Naive B cell (primary cell): ENCODE measurements at places on chromosomes 2 and 18.

GRCh38 chr2:124489686-124490085 lies 464.6 kb downstream of the CNTNAP5 start:
- no peak for DNase-seq

- peak; percentile 58 for DNase-seq
Observed at GRCh38 chr2:54103454-54104314, 11.7 kb upstream of the ACYP2 start.

- DNase-seq, result no peak
Observed at GRCh38 chr2:217954469-217954868, 48.3 kb downstream of the TNS1 start.

DNA sequence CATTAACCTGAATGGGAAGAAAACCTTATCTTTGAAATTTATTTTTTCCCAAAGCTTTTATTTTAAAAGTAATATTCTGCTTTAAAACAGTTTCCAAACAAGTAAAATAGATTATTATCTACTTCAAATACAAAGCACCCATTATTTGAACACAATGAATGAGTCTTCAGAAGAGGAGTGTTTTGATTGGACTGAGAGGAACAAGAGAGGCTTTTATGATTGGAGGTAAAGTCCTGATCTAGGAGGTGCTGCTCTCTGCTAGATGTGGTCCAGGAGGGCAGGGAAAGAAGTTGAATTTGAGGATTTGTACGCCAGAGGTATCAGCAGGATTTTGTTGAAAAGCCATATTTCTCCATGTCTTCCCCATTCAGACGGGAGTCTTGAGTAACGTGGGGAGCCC lies 900.7 kb downstream of the SOCS6 start:
- DNase-seq, result no peak

GRCh38 chr2:46193855-46194254 lies 103.4 kb upstream of the EPAS1 start:
- no peak for DNase-seq

DNA sequence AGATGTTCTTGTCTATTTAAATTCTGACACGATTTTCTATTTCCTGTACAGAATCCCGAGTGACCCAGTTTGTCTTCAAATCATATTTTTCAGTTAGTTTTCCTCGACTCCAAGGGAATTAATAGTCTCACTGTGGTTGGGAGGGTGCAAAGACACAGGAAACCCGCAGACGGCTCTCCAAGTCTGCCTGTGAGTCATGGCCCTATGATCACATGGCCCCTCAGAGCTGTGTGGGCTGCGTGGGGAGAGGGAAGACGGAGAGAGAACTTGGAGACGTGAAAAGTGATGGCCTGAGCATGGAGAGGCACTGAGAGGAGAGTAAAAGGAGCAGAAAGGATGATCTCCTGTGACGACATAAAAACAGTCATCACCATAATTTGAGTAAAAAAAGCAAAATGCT lies 989.9 kb downstream of the DCDC2C start:
- DNase-seq, result no peak

DNA sequence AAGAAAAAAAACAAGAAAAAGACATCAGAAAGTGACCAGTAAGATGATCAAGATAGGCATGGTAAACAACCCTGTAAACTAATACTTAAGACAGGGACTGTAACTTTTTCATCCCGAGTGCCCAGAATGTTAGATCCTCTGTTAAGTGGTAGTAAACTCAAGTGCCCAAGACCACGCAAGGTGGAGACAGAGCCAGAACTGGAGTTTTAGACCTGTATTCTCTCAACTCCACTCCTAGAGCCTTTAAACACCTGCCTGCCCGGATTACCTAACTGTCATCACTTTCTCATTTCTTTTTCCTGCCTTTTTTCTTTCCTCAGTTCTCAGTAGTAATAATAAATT lies 75.2 kb upstream of the CDCA7 start:
- DNase-seq, result no peak

DNA sequence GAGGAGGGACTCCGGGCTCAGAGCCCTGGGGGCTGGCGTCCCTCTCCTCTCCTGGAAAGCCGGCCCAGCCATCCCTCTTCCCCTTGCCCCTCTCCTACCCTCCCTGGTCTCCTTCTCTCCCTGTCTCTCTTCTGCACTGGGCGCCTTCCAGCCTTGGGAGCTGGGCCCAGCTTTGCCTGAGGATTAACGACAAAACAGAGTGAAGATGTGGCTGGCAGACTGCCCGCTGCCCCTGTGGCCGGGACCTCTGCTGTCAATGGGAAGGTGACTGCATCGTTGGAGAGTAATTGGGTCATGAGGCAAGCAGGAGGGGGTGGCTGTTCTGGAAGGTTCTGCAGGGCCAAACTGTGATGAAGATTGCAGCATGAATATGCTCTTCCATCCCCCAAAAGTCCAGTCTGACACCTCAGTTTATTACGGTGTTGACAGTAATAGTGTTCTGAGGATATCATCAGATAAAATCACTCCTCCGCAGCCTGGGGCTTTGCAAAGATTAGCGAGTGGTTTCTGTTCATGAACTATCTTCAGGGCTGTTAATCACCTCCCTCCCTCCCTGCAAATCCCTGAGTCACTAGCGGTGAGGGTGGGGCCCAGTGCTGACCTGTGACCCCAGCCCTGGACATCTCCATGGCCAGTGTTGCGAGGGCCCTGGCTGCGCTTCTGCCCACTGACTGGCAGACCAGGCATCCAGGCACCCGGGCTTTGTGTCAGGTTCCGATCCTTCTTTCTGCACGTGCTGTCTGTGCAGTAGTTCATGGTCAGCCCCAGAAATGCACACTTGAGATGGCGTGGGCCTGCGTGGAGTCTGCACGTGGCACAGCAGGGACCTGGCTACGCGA lies 23.0 kb downstream of the RTP5 start:
- DNase-seq, result no peak

DNA sequence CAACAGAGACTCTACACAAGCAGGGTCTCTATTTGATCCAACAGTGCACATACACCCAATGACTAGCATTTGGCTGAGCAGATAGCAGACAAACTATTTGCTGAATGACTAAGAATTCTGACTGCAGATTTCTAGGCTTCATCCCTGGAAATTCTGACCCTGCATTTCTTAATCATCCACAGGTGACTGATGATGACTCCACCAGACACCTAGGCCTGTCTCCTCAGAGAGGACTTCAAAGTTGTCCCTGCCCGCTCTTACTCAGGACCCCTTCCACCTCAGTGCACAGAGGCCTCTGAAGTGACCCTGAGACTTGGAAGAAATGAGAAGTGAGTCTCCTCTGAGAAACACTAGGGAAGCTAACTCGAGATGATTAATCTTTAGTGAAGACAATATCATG lies 51.3 kb downstream of the SEPTIN10 start:
- no peak for DNase-seq

DNA sequence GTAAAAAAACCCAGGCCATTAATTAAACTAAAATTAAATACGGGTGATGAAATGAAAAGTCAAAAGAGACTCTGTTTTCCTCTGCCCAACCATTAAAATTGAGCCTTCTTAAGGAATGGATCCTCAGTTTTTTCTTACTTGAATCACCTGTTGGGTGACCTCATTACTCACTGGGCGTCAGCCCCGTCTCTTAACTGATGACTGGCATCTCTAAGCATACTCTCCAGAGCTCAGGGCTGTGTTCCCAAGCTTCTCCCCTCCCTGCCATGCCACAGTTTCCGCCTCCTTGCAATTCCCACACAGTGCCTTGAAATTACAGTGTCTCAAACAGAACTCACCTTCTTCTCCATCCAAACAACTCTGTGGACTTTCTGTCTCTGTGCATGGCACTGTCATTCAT lies 421.1 kb upstream of the CELF4 start:
- DNase-seq, result no peak

DNA sequence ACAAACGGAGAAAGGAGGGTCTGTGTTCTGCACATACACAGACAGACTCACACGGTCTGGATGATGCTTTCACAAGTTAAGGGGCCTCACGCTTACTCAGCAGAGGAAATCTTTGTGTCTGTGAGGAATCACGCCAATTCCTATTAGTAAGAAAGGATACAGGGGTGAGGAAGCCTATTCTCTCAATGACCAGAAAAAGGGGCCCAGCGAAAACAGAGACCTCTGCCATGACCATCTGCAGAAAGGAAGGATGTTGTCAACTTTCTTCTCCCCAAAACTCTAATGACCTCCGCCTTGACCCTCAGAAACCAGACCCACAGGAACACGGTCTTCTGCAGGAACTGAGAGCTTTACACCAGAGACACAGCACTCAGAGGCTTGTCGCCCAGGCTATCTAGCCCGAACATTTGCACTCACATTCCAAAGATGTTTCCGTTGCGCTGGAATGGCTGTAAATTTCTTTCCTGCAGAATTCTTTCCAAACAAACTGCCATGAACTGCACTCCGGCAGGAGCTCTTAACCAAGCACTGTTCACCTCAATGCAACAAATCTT lies 186.3 kb downstream of the TCF4 start:
- no peak for DNase-seq

DNA sequence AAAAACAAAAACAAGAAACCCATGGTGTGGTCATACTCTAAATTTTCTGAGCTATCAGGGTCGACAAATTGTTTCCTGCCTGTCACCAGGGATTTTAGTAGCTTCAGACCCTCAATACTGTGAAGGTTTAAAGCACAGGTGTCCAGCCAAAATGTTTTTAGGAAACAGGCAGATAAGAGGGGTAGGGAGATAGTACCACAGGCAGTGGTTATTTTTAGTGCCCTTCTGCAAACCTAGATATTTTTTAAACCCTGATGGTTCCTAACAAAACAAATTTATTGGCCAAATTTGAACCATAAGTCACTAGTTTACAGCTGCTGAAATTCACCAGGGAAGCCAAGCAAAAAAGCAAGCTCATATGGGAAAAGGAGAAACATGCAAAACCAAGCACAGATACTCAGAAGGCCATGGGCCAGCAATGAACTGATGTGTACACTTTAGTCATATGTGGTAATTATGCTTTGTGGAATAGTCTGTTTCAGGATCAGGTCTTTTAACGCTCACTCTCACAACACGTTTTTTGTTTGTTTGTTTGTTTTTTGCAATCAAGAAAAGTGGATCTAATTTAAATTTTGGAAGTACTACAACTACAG lies 156.8 kb upstream of the STK17B start:
- DNase-seq, result no peak

- no peak for DNase-seq
Observed at GRCh38 chr2:233430651-233431050, 76.4 kb downstream of the DGKD start.

GRCh38 chr2:135688978-135689377 lies 52.7 kb upstream of the UBXN4 start:
- no peak for DNase-seq

DNA sequence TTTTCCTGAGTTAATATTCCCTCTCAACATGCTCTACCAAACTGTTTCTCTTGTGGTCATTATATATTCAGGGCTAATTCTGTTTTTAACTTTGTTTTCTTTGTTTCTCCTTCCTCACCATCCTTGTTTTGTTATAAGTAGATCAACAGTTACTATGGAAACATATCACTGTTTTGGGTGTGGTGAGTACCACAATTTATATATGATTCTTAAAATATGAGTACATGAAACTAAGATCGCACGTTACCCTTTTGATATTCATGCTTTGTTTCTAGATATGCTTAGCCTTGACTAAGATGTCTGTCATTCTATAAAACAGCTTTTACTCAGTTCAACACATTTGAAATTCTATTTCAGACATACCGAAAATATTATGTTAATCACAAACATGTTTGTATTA lies 232.3 kb upstream of the ITGA4 start:
- no peak for DNase-seq

GRCh38 chr2:26640781-26641564 lies at the start of gene CIB4:
CIB4 (minus strand) TSS chr2:26641366; CDS start chr2:26641314, 52 bp downstream.
- no peak for DNase-seq

DNA sequence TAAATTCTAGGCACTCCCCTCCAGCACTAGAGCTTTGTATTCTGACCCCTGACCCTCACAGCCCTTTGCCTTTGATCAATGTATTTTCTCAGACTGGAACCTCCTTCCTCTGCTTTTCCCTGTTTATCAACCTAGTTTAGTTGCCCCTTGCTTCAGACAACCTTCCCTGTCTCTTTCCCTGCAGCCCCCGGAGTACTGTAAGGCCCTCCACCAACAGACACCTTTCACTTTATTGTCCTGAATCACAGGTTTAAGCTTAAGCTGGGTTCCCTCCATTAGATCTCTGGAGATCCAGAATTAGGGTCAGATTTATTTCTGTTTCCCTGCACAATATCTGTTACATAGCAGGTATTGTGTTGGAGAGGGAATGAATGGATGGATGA lies 140.2 kb downstream of the DDX1 start:
- DNase-seq, result no peak

DNA sequence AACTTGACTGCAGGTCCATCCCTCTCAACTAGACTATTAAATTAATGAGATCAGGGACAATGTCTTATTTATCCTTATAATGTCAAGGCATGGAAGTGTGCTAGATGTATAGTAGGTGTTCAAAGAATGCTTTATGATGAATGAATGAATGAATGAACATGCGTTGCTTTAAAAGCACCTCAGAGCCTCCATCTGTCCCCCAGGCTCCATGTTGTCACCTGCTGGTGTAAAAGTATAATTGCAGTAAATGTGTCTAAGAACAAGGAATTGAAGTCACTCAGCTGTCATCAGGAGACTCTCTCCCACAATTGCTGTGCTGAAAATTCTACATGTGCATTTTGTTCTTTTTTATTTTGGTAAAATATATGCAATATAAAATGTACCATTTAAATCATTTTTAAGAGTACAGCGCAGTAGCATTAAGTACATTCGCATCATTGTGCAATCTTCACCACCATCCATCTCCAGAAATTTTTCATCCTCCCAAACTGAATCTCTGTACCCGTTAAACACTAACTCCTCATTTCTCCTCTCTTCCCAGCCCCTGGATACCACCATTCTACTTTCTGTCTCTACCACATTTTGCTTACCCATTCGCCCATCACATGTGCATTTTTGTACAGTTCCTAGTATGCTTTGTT lies 52.6 kb downstream of the GNAL start:
- no peak for DNase-seq

DNA sequence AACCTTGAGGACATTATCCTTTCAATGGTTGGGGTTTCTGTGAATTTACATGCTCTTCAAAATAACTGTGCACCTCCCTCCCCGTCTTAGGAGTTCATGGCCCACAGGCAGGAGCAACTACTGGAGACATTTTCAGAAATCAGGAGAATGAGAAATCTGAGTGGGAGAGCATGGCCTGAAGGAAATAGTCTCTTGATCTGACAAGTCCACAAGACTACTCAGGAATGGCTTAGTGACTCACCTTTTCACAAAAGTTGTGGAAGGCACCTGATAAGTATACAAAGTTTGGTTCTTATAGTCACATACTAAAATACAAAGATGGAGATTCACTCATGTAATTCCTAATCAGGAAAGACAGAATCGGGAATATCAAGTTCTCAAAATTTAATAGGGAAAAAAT lies 83.6 kb upstream of the NCKAP5 start:
- no peak for DNase-seq
